Stimulated activated CD4-positive, alpha-beta T cell treated with anti-CD3 and anti-CD28 coated beads, Interleukin-1b, Interleukin-23, amount 100 ng/mL, for 24 hours (primary cell): ENCODE measurements at places on chromosomes 7 and 10.

GRCh38 chr7:154677454-154677853, 325.5 kb downstream of the PAXIP1 start:
- DNase-seq: no peak

DNA sequence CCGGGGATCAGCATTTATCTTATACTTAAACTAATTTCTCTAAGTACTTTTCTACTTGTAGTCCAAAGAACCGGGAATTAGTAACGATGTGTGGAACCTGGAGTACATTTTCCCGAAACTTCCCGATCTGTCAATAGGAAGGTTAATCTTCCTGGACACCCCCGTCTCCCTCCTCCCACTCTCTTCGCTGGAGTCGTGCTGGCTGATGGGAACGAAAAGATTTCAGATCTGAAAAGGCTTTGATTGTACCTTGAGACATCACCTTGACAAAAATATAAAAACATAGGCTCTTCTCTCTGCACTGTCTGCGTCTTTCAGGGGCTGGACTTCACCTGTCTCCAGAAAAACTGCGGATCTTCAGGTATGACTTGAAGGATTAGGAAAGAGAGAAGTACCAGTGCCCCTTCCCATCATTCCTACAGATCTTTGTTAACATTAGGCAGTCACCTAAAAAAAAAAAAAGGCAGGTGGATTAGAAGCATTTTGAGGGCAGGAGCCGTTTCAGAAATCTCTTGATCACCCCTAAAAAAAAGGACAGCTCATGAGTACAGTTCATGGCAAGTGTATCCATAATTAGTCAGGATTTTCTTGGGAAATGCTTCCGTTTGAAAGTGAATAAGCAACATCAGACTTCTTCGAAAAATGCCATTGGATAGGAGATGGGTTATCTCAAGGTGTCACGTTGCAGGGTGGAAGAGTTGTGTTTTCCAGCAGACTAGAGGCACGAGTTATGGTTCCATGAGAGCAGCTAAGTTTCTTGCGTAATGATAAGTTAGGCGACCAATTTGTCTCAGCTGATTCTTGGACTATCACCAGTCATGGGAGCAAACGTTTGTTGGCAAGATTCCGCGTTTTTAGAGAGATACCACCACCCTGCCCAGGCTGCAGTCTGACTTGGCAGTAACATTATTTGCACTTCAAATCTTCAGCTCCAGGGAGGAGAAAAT, 7.8 kb upstream of the BAMBI start:
- DNase-seq: no peak

DNA sequence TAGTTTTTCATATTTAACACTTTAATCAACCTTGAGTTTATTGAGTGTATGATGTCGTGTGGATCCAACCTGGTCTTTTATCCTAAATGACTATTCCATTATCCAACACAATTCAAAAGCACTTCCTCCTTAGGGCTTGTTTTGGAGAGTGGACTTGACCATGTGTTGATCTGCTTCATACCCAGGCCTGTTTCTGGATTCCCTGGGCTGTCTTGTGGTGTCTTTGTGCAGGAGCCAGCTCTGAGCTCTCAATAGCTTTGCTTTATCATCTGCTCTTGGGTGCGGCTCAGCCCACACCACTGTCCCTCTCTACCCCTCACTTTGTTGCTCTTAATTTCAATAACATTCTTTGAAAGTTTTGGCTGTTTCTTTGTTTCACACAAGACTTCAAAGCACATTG, 70.9 kb upstream of the CHST15 start:
- DNase-seq: no peak

DNA sequence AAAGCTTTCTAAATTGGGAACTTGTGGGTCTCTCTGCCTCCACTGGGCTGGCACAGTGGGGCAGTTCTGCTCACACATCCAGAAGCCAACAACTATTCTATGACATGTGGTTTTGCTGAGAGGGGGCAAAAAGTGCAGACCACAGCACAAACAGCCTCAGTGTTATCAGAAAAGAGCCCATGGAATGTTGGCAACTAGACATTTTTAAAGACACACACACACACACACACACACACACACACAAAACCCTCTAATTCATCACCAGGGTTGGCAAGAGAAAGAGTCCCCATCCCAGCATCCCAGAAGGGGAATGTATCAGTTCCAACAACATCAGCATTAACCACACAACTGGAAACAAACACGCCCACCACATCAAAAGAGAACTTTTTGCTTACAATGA, 117.1 kb downstream of the FGFR2 start:
- no peak for DNase-seq

- DNase-seq: no peak
Measured at GRCh38 chr7:146375170-146375569, 258.6 kb downstream of the CNTNAP2 start.

GRCh38 chr7:115229401-115230105, 307.7 kb downstream of the MDFIC start:
- no peak for DNase-seq

GRCh38 chr10:34236931-34237330, 578.2 kb downstream of the PARD3 start:
- no peak for DNase-seq

DNA sequence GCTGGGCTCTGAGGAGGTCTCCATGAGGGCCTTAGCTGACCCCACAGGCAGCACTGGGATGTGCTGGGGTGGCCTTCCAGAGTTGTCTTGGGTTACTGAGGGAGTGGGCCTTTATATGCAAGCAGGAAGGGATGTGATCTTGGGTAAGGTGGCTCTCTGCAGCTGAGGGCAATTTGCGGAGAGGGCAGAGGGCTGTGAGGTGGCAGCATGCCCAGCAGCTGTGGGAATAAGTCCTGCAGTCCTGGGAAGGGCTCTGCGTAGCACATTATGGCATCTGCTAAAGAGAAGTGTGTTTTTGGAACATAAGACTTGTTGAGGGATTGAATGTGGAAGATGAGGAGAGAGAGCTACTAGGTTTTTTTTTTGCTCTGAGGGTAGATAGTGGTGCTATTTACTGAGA, 99.6 kb upstream of the KMT2E start:
- DNase-seq: no peak

- DNase-seq: no peak
Measured at GRCh38 chr10:26483554-26483953, 45.4 kb downstream of the APBB1IP start.

- DNase-seq: no peak
Measured at GRCh38 chr10:103463499-103463898, 4.8 kb upstream of the CALHM1 start.

- DNase-seq: no peak
Measured at GRCh38 chr10:46169736-46170135, 117.1 kb upstream of the ANTXRL start.

DNA sequence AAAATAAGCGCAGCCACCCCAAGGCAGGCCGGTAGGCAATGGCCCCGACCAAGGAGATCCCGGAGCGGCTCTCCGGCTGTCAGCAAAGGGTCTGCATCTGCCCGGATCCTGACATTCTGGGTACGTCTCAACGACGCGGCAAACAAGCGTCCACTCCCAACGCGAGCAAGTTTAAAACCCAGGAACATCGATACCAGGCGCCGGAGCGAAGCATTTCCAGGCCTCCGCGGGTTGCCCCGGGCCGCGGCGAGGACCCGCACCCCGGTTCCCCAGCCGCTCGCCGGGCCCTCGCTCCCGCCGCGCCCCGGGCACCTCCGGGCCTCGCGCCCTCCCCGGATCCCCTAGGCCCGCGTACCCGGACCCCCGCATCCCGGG, 453 bp downstream of the URGCP start:
- DNase-seq: peak; percentile 10

GRCh38 chr7:49376817-49377375, 396.5 kb upstream of the VWC2 start:
- no peak for DNase-seq

DNA sequence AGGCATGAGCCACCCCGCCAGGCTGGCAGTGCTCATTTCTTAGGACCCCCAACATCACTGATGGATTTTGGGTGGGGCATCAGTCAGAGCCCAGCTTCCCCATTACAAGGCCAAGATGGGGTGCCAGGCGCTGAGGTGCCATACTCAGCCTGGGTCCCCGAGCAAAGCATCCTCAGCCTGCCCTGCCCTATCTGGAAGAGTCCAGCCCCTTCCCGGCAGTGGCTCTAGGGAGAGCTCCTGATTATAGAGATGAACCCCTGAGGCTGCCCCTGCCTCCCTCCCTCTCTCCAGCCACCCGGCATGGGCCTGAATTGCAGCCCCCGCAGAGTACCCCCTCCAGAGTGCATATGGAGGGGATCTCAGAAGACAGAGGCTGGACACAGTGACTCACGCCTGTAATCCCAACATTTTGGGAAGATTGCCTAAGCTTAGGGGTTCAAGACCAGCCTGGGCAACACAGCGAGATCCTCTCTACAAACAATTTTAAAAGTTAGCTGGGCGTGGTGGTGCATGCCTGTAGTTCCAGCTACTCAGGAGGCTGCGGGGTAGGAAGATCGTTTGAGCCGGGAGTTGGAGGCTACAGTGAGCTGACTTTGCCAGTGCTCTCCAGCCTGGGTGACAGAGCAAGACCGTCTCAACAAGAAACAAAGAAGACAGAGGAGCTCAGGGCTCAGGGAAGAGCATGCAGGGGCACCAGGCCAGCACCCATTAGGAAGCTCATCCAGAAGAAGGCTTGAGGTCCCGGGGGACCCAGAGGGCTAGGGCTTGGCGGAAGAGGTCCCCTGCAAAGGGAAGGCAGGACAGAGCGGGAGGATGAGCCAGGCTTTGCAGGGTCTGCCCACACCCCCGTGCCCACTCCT, 13.3 kb downstream of the LAT2 start:
- no peak for DNase-seq

- no peak for DNase-seq
Measured at GRCh38 chr10:96878057-96878456, 46.0 kb downstream of the LCOR start.

DNA sequence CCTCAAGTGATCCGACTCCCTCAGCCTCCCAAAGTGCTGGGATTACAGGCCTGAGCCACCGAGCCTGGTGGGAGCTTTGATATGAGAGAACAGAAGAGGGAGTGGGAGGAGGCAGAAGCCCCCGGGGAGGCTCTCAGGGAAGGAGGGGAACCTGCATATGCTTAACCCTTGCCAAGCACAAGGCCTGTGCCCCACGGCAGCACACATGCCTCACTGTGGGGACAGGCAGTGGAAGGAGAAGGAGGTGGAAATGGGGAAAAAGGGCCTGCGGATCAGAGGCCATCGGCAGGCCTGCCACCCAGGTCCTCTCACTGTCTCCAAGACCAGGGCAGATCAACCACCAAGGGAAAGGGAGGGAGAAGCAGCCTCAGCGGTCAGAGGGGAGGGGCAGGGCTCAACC, 7.2 kb upstream of the GRID1 start:
- no peak for DNase-seq

GRCh38 chr7:116545411-116545993, 20.7 kb downstream of the CAV1 start:
- DNase-seq: no peak

DNA sequence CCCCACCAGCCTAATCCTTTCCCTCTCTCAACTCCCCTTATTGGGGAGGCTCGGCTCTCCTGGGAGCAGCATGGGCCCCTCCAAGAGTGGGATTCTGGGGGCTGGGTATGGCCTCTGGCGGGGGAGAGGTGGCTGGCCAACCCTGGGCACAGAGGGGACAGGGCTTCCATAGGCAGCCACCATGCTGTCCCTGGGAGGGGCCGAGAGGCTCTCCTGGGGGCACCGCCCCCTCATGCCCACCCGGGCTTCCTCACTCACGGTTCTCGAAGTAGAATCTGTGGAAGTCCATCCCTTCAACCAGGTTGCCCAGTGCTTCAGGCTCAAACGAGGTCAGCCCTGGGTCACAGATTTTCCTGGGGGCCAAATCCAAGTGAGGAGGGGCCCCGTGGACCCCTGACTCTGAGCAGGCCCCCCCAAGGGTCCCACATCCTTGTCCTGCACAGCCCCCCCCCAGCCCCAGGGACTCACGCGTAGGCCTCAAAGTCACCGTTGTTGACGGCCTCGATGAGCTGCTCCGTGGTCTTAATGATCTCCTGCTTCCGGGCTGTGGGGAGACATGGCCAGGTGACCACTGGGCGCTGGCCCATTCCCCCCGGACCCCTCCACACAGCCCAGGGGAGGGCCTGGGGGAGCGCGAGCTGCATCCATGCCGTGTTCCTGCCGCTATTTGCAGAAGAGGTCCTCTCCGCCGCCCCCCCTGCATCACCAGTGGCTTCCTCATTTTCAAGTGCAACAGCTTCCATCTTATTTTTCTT, 19.8 kb downstream of the YKT6 start:
- DNase-seq: no peak

DNA sequence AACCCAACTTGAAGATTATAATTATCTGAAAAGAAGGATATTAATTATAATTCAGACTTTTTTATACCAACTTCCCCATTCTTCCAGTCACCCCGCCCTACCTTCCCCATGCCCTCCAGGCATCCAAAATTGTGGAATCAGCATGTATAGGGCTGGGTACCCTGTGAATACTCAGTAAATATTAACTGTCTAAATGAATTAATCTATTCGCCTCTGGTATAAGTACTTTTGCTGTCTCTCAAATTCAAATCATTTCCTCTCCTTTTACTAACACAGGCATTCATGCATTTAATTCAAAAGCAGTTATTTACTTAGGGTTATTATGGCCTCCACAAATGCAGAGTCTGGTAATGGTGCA, 26.5 kb upstream of the GOT1 start:
- DNase-seq: no peak

- DNase-seq: no peak
Measured at GRCh38 chr7:16668978-16669377, 23.0 kb downstream of the BZW2 start.

DNA sequence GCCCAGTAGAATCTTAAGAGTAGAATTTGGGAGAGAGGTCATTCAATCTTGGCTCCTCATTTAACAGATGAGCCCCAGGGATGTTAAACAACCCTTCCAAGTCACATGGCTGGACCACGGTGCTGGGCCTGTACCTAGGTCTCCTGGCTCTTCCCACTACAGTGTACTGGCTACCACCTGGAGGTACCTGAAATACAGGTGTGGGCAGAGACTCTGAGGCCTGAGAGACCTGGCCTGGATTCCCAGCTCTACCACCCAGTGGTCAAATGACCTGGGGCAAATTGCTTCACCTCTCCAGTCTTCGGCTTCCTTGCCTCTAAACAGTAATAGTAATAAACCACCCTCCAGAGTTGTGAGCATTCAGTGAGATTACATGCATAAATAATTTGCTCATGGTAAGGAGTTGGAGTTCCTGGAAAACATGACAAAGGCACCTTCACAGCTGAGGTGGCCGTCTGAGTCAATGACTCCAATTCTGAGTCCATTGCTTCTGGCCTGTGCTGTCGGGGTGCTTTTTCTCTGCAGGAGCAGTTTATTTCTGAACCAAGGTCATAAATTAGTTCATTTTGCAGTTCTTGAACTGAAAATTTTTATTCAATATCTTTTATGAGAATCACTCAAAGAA, 2.7 kb downstream of the GOT1 start:
- DNase-seq: no peak
